ENCODE measurements at places on chromosomes 5 and 9.
A peak's percentile ranks its signal among the peaks of the same experiment; 100 is the strongest.

DNA sequence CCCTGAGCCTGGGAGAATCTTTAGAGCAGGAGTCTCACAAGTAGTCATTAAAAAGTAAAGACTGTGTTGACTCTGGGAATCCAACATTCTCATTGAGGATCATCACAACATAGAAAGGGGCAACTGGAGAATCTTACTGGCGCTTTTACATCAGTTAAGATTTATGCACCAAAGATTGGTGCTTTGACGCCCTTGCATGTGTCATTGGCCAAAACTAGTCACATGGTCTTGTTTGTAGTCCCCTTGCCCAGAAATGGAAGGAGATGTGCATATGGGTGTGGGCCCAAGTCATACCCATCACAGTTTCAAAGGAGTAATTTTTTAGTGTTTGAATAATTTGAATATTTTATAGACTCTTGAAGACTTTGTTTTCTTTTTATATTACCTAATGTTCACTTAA, 228.2 kb downstream of the PRR16 start:
- no peak for DNase-seq

DNA sequence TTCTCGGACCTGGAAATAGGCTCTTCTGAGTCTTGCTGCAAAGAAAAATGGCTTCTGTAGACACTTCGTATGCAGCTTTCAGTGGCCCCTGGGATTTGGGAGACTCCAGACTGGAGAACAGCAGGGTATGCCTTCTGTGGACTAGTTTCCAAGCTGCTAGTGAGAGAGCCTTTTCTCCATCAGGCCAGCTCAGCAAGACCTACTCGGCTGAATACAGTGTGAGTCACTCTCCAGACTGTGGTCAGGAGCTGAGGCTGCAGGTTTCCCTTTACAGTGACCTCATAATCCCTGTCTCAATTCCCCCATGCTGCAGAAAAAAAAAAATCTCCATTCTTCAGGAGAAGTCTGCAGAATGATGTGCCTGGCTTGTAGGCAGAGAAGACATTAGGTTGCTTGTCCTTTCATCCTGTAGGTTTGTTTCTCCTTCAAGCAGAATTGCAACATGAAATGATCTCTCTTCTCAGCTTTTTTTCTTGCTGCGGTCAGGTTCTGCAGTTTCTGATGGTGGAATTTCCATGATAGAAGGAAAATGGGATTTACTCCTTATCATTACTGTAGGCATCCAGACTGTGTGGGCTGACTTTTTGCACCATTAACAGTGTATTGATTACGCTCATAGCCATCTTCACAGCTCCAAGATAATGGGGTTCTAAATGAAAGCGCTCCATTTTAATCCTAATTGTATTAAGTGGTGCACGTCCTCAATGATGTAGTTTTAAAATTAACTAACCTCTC, 78.3 kb upstream of the TNFSF8 start:
- DNase-seq = peak; percentile 87

DNA sequence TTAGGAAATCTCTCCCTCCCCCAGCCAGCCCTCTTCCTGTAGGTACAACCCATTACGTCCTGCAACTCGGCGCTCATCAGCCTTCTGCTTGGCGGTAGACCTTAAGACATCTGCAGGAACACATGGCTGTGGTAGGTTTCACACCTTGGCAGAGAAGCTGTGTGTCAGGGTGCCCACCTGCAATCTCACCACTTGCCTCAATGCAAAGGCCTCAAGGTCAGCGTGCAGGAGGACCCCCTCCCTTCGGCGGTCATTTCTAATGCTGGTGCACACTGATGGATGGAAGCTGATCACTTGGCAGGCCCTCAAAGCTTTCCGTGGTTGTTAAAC, 67.3 kb downstream of the CRB2 start:
- DNase-seq = no peak

- DNase-seq = no peak
Measured at GRCh38 chr5:3311433-3311832, 284.2 kb upstream of the IRX1 start.

DNA sequence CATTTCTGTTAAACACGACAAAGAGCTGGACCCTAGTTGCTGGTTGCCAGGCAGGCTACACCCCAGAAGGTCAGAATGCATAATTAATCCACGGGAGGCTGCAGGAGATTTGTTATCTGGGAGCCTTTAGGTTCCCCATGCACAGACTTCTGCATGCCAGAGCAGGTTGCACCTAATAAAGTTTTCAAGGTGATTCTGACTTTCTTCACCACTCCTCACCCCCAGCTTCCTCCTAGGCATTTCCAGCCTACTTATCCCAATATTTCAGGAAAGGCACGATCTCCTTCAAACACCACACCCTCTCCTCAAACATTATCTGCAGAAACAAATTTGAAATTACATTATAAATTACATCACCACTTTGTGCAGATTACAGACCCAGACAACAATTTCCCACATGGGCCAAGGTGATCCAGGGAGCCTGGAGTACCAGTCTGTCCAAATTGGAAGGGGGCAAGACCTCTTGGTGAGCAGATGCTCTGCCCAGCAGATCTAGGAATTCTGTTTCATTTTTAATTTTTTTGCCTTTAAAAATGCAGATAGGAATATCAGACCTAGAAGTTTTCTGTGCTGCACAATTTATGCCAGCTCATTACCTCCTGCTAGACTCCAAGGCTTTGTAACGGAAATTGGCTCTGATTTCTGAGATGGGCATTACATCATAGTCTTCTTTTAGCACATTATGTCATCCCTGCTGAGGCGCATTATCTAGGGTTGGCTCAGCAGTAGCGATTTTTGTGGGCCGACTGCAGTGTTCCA, 363.4 kb upstream of the SLC30A5 start:
- DNase-seq = peak; percentile 71

DNA sequence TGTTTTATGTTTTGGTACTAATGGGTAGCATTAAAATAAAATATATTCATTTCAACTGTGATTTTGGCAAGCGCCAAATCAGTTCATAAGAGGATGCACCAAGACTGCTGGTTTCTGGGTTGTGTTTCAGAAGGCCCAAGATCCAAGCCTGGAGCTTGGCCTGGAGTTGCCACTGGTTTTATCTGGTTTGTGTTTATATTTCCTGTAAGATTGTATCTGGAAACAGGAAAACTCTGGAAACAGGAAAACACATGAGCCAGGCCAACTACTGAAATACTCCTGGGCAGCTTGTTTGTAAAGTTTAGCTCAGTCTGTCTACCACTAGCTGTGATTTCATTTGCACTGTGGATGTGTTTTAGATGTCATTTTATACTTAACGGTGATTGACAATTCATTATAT, 5.5 kb downstream of the FSTL4 start:
- DNase-seq = no peak

DNA sequence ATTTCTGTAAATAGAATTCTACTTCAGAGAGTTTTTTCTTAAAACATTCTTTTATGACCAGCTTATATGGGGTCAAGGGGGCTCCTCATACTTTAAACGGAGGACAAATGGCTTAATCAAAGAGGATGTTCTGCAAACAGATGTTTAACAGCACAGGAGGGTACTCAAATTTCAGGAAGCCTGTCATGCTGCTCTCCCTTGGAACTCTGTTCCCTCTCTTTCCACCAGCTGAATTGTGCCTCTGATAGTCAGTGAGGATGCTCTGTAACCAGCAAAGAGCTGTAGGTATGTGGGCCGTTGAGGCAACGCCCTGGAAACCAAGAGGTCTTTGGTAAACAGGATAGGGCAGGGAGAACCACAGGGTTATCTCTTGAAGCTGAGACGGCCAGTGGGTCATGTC, 161.1 kb downstream of the C5orf15 start:
- no peak for DNase-seq

DNA sequence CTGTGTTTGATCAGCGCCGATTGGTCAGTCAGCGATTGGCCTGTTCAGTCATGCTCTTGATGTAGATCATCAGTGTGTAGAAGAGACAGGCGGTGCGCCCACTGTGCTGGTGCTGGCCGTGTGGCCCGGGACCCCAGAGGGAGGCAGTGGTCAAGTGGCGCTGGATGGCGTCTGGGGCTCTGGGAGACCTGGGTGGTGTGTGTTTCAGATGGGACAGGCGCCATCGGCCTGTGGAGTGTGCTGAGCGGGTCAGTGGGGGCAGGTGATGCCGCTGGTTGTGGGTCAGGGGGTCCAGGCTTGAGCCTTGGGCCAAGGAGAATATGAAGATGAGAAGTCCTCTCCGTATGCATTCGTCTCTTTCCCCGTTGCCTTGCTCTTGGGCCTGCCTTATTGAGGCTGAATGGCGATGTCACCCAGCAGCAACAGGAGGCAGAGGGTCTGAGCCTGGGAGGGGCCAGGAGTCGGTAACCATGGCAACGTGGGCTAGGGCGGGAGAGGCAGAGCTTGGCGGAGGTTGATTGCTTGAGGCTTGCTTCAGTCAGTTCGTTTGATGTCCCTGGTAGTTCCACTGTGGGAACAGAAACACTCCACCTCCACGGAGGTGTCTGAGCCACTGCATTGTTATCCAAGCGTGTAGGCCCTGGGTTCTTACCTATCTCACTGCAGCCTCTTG, 117.8 kb upstream of the CACNA1B start:
- DNase-seq = no peak

DNA sequence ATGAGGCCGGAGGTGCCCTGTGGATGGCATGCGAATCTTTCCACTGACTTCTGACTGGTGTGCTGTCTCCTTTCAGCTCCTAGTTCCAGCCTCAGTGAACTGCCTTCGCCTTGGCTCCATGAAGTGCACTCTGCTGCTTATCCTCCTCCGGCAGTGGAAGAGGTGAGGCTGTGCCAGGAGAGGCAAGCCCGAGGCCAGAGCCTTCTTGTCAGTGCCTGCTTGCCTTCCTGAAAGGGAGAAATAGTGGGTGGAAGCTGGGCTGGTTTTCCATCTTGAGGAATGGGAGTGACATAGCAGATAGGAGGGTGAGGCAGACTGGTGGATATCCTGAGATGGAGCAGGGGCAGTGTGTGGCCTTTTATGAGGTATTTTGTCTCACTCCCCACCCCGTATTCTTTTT, 29.7 kb downstream of the SH3GLB2 start:
- no peak for DNase-seq

DNA sequence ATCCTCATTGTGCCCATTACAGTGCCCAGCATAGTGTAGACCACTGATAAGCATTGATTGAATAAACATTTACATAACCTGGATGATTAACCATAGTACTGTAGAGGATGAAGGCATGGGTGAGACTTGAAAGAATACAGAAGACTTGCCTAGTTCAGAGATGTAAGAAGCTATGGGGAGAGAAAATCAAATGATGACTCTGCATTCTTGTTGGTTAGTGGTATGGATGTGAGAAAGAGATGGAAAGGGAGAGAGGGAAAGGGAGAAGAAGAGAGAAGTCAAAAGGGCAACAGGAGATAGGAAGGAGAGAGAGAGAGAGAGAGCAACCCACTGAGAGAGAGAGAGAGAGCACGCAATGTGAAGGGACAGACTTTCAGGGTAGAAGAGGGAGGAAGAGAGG, 26.8 kb downstream of the YIPF5 start:
- DNase-seq = no peak

GRCh38 chr5:89421035-89421434, 538.1 kb upstream of the MEF2C start:
- peak; percentile 6 for DNase-seq

- DNase-seq = no peak
Measured at GRCh38 chr5:140502834-140503233, 44.6 kb upstream of the EIF4EBP3 start.

GRCh38 chr5:35876922-35877321, 20.2 kb downstream of the IL7R start:
- DNase-seq = peak; percentile 59

GRCh38 chr9:137127301-137128157, 11.4 kb upstream of the GRIN1 start:
- no peak for DNase-seq

DNA sequence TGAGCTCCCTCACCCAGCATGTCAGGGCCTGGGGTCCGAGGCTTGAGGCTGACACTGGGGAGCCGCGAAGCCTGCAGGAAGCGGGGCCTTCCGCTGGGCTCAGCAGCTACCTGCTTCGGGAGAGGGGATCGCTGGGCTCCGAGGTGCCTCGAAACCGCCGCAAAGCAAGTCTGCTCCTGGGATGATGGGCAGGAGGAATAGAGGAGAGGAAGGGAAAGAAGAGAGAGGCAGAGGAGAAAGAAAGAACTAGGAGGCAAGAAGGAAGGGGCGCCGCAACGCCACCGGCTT, 1.5 kb upstream of the PRDM12 start:
- no peak for DNase-seq

GRCh38 chr5:96785326-96786109, 22.2 kb downstream of the ERAP1 start:
- DNase-seq = no peak

GRCh38 chr9:127116957-127117356, 5.5 kb downstream of the ANGPTL2 start:
- peak; percentile 54 for DNase-seq

DNA sequence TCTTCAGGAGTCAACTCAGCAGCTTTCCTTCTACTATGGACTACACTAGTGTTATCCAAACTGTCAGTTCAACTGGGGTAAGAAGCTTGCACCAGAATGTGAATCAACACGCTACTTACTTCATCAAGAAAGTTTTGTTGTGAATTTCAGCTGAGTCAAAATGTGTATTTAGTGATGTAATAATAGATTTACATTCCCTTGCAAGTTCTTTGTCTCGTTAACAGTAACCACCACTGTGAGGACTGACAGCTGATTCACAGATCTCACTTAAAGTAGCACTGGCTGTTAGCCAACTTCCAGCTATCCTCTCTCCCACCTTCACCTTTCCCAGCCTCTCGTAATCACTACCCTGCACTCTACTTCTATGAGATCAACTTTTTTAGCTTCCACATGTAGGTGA, 445.3 kb downstream of the NTRK2 start:
- no peak for DNase-seq

DNA sequence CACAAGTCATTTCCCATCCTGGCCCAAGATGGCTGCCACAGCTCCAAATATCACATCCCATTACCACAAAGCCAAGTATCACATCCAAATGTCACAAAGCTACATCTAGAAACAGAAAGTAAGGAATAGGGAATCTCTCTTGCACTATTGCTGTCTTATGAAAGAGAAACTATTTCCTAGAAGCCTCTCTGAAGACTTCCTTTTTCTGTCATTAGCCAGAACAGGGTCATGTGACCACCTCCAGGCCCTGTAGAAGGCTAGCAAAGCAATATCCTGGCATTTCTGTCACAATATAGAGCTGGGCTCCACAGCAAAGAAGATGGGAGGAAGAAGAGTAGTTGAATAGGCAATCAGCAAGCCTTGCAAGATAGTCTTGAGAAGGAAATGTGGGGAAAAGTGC, 99.2 kb downstream of the SH3TC2 start:
- no peak for DNase-seq

GRCh38 chr5:115736004-115736689, 80.3 kb downstream of the CDO1 start:
- no peak for DNase-seq

DNA sequence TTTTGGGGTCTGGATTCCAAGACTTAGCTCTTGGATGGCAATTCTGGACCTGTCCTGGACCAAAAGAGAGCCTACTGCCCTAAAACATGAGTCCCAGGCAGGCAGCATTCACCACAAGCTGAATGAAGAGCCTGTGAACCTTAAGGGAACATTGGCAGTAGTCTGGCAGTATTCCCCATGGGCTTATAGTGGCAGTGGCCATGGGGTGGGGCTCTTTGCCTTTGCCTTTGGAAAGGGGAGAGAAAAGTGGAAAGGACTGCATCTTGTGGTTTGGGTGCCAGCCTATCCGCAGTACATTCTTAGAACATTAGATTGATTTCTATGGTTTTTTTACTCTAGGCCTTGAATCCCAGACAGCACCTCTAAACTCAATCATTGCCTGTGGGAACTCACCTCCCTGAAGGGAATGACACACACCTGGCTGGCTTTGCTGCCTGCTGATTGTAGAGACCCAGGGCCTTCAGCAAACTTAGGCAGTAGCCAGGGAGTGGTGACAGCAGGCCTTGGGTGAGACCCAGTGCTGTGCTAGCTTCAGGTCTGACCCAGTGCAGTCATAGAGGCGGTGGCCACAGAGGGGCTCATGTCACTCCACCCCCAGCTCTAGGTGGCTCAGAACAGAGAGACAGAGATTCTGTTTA, 216.3 kb downstream of the CETN3 start:
- DNase-seq = no peak
